ENCODE measurements at places on chromosomes 2 and 18.

GRCh38 chr2:215948051-215948450 lies 65.3 kb downstream of the MREG start:
- DNase-seq: no peak

GRCh38 chr2:133492719-133493380 lies 75.4 kb downstream of the NCKAP5 start:
- DNase-seq: no peak

- no peak for DNase-seq
Observed at GRCh38 chr2:5982903-5983265, 290.7 kb downstream of the SOX11 start.

DNA sequence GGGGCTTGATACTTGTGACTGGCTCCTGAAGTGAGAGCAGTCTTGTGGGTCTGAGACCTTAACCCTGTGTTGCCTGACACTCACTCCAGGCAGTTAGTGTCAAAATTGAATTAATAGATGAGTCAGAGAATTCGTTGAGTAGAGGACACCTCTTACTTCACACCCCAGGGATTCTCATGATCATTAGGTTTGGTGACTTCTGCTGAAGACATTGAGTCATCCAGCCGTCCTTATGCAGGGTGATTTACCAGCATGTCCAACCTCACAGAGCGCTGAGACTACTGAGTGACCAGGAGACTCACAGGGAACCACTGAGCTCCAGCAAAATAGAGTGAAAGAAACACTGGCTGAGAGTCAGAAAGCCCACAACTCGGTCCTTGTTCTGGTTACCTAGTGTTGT lies 36.0 kb upstream of the EVA1A start:
- DNase-seq: no peak

DNA sequence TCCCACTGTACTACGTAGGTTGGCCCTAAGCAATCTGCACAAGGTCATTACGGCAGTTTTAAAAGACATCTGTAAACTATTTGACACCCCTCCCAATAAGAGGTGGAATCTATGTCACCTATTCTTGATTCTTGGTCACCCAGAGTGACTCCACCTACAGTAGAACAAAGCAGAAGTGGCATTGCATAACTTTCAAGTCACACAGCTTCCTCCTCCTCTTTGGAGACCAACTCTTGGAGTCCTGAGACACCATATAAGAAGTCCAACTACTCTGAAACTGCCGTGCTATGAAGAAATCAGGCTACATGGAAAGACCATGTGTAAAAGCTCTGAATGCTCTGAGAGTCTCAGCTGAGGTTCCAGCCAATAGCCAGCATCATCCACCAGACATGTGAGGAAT lies 253.5 kb upstream of the CDH20 start:
- DNase-seq: no peak

DNA sequence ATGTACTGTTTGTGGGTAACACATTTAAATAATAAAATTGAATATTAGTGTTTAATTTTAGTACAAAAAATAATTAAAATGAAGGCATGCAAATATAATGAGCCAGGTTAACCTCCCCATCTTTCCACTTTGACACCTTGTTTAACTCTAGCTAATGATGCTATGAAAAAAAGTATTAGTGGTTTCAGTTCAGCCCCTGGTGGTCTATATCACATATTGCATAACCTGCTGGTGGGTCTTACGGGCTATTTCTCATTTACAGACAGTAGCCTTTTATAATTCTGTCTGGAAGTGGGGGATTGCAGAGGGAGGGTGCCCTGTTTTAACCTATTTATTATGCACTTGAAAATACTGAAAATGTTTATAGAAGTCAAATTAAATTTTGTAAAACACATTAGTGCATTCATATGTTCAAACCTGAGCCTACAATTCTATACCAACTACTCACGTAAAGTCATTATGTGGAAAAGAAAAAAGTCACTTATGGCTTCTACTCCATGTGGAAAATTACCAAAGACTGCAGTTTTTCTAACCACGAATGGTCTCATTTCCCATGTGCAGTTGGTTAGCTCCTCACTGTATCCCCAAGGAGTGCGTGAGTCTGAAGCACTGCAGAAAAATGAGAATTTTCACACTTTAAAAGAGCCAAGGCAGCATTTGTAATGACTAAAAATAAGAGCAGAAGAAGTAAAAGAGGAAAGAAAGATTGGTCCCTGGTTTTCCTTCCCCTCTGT lies 381.0 kb downstream of the MTX2 start:
- no peak for DNase-seq

GRCh38 chr2:128778843-128779242 lies 460.2 kb upstream of the HS6ST1 start:
- DNase-seq: no peak

DNA sequence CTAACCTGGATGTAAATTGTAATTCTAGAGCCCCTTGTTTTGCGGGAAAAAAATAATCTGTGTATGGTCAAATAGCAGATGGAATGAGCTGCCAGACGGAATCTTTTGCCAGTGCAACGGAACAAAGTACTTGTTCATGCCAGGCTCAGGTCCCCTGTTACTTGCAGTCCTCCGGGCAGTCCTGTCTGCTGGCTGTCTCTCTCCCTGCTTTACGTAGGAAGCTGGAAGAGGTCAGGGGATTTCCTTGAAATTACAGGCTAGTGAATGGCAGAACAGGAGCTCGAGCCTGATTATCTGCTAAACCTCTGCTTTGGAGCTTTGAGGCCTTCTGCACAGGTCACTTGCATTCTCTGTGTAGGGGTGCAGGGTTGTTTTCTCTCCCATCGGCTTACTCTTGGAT lies 54.8 kb downstream of the LRRFIP1 start:
- DNase-seq: no peak

DNA sequence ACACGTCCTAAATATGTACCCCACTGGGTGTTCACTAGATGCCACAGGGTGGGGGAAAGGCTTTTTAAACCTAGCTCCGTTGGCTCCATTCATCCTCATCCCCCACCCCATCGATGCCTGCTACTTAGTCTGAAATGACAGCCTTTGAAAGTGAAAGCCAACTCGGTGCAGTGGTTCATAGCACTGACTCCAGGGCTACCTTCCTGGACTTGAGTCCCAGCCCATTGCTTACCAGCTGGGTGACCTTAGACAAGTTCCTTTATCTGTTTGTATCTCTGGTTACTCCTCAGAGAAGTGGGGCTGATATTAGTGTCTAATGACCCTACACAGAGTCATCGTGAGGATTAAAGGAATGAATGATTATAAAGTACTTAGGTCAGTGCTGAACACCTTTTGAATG lies 24.4 kb downstream of the EHD3 start:
- DNase-seq: no peak
